CMK (cell line): ENCODE measurements at places on chromosomes 7 and 10.

GRCh38 chr7:3861386-3861785 lies 560.3 kb downstream of the SDK1 start:
- no peak for DNase-seq

- no peak for DNase-seq
Measured at GRCh38 chr7:16801111-16801542, 3.7 kb downstream of the AGR2 start.

- DNase-seq: peak; percentile 58
Measured at GRCh38 chr10:97081621-97082235, 104.0 kb downstream of the SLIT1 start.

DNA sequence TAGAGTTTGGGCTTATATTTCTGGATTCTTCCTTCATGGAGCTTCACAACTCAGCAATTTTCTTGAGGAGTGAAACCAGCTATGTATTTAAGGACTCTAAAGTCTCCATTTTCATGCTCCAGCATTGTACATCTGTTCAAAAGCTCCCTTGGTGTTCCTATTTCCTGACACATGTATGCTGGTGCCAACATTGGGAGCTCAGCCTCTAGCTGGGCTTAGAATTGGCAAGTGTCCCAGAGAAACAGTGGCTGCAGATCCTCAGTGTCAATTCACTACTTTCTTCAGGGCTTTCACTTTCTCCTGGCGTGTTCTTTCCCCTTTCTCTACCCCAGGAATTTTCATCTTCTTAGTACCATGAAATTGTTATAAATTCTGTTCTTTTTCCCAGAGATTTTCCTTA lies 103.1 kb downstream of the ZNF467 start:
- DNase-seq: no peak

GRCh38 chr7:79789584-79790345 lies 336.3 kb upstream of the MAGI2 start:
- DNase-seq: no peak

DNA sequence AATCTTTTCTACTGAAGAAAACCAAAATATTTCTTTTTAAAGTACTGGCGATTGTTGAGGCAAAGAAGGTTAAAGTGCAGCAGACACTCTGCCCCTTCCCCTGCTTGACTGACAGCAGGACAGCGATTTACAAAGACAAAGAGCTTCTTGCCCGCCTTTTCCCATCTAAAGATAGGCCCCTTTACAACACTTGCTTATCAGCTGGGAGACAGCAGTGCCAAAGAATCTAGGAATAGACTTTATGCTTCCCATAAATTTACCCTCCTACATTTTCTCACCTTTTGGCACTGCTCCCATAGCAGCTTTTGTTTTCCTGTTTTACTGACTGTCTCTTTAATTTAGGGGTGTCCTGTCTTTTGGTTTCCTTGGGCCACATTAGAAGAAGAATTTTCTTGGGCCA lies 824.1 kb downstream of the CCSER2 start:
- DNase-seq: no peak

DNA sequence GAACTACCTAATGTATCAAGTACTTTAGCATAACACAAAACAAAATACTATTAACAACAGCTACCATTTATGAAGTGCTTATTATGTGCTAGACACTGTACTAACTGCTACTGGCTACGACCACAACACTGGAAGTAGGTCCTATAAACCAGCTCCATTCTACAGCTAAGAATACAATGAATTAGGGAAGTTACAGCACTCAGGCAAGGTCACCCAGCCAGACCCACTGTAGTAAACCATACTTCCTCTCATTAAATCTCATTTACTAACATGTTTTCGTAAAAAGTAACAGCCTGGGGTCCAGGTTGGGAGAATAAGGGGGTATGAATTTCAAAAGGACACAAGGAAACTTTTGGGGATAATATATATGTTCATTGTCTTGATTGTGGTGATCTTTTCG lies 25.4 kb downstream of the NAPEPLD start:
- no peak for DNase-seq

GRCh38 chr7:98826811-98827231 lies 43.0 kb downstream of the TMEM130 start:
- DNase-seq: no peak

DNA sequence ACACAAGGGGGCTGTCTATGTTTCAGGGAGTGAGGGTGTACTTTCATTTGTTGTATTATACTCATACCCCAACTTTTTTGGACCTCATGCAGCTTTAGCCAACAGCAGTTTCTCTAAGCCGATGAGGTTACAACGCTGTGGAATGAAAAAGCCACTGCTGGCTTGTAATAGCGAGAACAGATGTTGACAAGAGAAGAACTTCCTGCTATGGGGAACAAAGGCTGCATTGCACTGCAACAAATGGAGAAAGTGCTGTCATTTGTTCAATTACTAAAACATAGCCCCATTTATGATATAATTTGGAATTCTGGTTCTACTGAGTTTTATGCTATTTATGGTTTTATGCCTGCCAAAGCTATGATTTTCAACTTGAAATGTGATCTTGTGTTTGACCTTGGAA lies 104.2 kb upstream of the TMEM72 start:
- DNase-seq: no peak

DNA sequence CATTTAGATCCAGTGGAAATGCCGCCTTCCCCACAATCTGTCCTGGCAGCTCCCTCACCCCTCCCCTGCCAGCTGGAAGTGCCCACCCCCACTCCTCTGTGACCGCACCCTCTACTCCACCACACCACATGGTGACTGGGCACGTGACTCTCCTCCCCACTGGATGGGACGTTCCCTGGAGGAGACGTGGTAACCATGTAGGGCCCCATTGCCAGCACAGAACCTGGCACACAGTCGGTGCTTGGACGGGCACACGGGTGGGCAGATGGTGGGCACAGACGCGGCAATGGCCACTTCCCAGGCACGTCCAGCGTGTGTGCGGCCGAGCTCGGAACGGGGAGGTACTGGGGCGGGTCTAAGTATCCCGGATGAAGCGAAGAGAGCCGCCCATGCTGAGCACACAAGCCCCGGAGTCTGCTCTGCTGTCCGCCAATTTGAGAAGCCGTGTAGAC lies 245.6 kb downstream of the MAD1L1 start:
- no peak for DNase-seq

DNA sequence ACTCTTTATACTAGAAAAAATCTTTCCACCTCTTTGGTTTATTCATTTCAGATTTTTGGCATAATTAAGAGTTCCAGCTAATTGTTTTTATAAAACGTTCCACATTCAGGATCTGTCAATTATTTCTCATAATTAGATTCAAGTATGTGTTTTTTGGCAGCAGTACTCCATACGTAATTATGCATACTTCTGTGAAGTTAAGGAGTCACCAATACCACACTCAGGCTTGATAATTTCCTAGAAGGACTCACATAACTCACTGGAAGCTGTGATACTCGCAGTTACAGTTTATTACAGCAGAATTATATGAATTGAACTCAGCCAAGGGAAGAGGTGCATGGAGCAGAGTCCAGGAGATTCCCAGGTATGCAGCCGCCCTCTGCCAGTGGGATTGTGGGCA lies 290.5 kb upstream of the AKR1E2 start:
- DNase-seq: no peak

- no peak for DNase-seq
Measured at GRCh38 chr7:34839645-34840044, 181.6 kb downstream of the NPSR1 start.

DNA sequence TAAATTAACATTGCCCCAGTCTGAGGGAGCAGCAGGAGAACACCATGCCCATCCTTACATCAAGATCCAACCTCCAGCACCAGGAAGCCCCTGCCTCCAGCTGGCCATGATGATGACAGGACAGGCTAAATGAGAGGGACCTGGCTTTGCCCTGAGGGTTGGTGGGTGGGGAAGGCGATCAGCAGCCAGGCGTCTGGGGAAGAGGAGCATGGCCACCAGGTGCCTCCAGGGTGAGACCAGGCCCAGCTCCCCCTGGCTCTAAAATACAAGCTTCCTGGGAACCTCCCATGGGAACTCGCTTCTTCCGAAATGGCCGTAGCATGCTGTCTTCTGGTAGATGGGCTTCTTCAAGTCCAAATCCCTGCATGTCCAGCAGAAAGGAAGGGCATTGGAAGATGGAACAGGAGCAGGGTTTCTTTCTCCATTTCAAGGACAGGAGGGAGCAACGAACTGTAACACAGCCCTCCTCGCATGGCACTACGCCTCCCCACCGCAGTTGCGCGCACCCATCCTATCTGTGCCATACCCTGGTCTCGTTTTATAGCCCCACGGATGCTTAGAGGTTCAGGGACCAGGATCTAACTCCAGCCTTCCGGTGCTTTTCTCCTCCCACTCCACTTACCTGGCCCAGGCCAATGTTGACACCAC lies 15.8 kb downstream of the MAT1A start:
- DNase-seq: no peak

GRCh38 chr7:89887489-89887888 lies 266.8 kb upstream of the STEAP1 start:
- DNase-seq: no peak

DNA sequence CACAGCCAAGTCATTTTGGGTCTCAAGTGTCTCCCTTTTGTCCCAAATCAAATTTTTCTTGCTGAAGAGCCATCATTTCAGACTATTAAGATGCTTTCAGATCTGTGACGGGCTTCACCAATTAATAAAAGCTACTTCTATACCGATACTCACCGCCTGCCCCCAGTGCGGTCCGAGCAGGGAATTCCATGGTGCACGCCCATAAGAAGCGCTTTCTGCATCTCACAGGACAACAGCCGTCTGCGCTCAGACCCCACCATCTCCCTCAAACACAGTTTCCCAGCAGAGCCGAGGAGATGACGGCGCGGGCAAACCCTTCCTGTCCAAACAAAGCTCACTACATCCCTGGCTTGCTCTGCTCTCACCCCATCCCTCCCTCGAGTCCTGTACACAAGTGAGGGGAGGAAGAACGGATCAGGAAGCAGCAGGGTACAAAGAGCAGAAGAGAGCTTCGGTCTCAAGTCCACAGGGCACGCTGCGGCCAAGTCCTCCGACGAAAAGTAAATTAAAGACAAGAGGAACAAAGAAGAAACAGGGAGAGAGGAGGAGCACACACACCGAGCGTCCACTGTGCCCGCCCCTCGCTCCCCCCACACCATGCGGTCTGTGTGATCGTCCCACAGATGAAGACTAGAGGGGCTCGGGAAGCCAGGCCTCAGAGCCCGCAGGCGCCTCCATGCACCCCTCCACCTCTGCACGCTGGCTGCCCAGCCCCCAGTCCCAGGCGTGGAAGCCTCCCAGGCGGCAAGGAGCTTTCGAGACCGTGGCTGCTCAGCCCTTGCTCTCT lies 121.9 kb downstream of the MAD1L1 start:
- DNase-seq: no peak

DNA sequence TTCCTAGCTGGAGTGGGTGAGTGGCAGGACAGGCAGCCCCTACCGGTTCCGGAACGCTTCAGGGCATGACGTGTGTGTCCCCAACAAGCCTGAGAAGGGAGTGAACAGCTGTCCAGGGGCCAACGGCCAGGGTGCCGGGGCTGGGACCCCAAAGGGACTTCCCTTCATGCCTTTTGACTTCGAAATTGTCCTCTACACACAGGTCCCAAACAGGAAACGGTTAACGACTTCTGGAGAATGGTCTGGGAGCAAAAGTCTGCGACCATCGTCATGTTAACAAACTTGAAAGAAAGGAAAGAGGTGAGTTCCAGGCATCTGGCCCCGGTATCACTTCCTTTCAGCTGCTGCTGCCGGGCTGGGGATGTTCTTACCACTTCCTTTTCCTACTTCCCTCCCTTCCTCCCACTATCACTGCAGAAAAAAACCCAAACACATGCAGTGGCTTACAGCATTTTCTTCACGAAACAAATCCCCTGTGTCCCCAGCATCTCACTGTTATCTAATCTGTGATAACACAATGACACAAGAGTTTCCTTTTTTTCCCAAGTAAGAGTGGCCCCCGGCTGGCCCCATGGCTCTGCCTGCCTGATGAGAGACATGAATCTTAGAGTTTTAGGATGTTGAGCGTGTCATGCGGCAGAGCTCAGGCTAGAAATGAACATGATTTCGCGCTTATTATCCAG lies 63.2 kb downstream of the MKI67 start:
- peak; percentile 92 for DNase-seq

DNA sequence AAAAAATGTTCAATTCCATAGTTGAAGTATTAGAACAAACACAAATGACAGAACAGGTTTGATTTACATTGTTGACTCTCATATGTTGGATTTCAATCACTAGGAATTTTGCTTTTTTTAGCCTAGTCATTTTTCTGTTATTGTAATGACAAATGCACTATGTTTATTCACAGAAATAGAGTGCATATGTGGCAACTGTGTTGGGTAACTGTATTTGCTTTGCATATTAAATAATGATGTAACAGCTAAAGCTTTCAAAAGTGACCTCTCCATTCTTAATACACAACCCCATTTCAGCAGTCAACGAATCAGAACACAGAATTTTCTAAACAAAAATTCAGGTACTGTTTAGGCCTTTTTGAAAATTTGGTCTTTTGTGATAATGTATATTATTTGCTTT lies 54.0 kb upstream of the SLC26A5 start:
- no peak for DNase-seq

GRCh38 chr10:121530481-121531075 lies 67.7 kb downstream of the FGFR2 start:
- no peak for DNase-seq

- DNase-seq: no peak
Measured at GRCh38 chr7:32169228-32169627, 99.0 kb upstream of the PDE1C start.

- DNase-seq: no peak
Measured at GRCh38 chr7:130960208-130960988, 226.4 kb upstream of the KLF14 start.

DNA sequence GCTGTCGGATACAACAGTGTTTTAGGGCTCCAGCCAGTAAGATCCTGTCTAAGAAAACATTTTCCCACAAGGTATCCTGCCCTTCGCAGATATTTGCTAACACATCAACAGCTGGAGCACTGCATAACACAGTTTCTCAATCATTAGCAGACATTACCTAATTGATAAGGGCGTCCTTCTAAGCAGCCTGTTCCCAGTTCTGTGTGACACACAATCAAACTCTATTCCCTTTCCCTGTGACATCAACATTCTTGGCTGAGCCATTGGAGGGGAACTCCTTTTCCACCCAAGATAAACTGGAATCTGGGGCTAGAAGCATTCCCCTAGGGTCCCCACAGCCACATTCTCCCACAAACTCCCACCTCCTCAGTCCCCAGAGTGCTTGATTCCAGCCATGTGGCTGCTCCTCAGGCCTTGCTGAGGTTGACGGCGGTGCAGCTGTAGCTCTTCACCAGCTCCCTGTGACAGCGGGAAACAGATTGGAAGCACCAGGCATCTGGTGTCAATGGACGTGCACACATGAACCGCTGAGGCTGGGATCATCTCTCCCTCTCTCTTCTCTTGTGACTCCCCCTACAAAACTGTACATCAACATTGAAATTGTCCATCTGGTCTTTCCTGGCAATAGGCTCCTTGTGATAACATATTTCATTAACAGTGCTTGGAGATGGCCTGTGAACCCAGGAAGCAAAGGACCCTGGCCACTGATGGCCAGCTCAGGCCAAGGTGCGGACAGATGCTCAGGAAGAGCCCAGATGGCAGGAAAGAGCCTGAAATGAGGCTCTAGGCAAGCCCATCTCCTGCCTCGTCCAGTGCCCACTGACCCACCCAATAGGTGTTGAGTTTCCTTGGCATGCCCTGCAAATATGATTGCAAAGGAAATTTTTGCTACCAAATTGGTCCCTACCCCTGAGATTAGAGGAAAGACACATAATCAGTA lies 131.1 kb upstream of the TBX20 start:
- DNase-seq: no peak
